ENCODE measurements at places on chromosomes 2 and 18.

GRCh38 chr2:184611361-184612085, 13.2 kb downstream of the ZNF804A start:
- DNase-seq: no peak

GRCh38 chr2:155842103-155842502, 490.4 kb downstream of the NR4A2 start:
- no peak for DNase-seq

GRCh38 chr2:168686452-168687191, 115.8 kb upstream of the NOSTRIN start:
- DNase-seq: no peak

GRCh38 chr2:219284501-219285372, 5.6 kb downstream of the DNAJB2 start:
- no peak for DNase-seq

GRCh38 chr2:84904717-84905174, 710 bp upstream of the TMSB10 start:
- DNase-seq: no peak

DNA sequence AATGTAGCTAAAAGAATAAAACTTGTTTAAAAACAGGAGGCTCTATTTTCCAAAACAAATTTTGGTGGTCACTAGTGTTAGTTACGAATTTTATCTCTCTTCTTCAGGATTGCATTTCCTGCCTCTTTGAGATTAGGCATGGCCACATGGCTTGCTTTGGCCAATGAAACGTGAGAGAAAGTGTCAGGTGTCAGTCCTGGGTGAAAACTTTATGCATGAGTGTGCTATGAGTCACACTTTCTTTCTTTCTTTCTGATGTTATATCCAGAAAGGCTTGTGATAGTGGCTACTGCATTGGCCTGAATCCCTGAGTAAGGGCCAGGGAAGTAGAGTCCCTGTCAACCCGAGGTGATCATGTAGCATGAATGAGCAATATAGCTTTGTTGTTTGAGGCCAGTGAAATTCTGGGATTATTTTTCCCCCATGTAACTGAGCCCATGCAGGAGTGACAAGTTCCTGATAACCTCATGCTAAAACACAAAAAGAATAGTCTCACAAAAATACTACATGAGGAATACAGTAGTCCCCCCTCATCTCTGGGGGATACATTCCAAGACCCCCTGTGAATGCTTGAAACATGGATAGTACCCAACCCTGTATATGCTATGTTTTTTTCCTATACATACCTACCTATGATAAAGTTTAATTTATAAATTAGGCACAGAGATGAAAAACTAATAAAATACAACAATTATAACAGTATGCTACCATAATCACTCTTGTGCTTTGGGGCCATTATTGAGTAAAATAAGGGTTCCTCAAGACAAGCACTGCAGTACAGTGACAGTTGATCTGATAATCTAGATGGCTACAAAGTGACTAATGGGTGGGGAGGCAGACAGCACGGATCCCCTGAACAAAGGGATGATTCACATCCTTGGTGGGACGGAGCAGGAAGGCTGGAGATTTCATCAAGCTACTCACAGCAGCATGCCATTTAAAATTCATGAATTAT, 109.5 kb downstream of the CDC42EP3 start:
- peak; percentile 33 for DNase-seq

DNA sequence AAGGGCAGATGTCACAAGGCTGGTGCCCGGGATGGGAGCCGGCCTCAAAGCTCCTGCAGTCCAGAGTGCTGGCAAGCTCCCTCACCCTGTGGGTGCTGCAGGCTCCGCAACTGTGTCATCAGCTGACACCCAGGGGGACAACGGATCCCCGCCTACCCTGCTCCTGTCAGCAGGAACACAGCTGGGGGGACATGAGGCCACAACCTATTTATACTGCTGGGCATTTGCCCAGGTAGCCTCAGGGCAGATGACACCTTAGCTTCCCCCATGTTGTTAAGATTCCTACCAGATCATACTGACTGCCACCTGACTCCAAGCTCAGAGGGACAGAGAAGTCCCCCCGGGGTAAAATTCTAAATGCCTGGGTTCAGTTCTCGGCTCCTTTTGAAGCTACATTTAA, 1.2 kb downstream of the ANKRD23 start:
- no peak for DNase-seq

- DNase-seq: no peak
These were observed 277.5 kb upstream of the ZSWIM2 start for GRCh38 chr2:187126247-187127005.

- DNase-seq: no peak
These were observed 37.1 kb downstream of the RAMP1 start for GRCh38 chr2:237896507-237896892.

DNA sequence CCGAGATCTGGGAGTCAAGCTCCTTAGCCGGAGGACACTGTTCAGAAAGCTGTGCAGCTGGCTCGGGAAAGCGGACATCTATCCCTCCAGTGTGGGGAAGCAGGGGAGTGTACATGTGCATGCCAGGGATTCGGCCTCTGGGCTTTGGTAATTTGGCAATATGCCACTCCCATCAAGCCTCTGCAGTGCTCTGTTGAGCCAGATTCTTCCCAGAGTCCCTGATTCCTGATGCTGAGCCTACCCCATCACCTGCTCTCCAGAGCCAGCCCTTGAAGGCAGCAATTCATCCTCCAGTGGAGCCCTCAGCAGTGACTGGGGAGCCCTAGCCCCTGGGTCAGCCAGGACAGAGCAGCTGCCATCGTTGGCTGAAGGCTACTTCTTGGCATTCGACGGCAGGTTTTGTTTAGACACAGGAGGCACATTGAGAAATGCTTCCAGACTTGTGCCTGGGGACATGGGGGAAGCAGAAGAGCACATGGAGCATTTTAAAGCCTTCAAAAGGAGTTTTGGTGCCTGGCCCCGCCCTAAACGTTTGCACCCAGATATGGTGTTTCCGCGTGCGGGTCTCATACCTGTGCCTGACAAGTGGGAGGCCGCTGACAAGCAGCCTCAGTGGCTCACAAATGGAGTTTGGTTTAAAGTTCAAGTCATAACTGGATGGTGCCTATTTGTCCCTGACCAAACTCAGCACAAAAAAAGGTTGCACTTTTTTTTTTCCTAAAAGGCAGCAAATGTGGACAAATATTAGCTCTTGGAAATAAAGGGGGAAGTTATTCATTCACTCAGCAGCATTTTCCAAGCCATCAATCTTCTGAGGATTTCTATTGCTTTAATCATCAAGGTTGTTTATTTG, 272.8 kb downstream of the CYRIA start:
- no peak for DNase-seq

DNA sequence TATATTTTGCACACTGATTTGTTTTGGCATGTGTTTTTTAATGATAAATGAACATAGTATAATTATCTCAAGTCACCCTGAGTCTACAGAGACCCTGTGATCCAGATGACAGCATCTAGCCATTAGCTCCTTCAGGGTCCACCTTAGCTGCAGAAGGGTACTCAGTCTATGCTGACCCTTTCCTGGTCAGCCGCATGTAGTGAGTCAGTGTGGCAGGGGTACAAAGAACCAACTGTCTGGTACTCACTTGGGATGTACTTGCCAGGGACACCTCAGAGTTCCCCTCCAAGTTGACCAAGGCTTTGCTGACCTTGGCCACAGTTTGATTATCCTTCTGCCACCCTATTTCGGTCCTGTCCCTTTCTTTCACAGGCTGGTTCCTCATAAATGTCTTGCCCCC, 369.5 kb downstream of the PLCL1 start:
- DNase-seq: no peak

- DNase-seq: no peak
These were observed 129.2 kb downstream of the BCL11A start for GRCh38 chr2:60424233-60424632.

DNA sequence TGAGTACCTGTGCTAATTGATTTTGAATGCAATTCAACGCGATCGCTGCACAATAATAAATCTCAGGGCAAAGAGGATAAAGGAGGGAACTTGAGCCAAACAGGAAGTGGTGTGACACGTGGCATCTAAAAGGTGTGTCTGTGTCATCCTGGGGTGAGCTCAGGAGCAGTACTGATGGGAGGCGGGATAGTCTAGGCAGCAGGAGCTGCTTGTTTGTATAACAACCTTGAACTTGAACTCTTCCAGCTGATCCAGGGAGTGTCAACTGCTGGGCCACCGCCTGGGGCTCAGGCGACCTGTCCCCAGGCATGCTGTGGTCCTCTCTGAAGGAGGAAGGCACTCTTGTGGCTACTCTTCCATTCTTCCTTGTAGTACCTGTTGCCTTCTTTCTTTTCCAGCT, 61.2 kb downstream of the BOD1L2 start:
- DNase-seq: no peak

GRCh38 chr2:41726364-41726763, 321.5 kb upstream of the PKDCC start:
- no peak for DNase-seq

GRCh38 chr2:126936219-126936723, 37.6 kb downstream of the TEX51 start:
- no peak for DNase-seq

GRCh38 chr2:10493634-10494281, 45.6 kb upstream of the ODC1 start:
- DNase-seq: peak; percentile 67

GRCh38 chr2:28895189-28895893, 874 bp downstream of the WDR43 start:
- peak; percentile 32 for DNase-seq

DNA sequence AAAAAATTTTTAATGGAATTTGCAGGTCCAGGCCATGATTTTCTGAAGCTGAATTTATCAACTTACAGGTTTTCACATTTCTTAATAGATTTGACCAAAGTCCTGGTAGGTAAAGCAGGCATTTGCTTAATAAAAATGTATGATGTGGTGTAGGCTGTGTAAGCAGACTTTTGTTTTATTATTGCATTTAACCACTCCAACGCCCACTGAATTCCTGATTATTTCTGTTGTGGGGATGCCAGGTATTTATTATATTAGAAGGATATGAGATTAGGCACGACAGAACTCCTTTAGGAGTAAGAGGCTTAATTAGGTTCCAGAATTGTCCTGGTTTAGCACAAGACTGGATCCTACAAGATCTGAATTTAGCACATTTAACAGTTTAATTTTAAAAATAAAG, 111.1 kb downstream of the ADCYAP1 start:
- DNase-seq: no peak

- no peak for DNase-seq
These were observed 102.4 kb downstream of the ASB1 start for GRCh38 chr2:238528953-238529781.

DNA sequence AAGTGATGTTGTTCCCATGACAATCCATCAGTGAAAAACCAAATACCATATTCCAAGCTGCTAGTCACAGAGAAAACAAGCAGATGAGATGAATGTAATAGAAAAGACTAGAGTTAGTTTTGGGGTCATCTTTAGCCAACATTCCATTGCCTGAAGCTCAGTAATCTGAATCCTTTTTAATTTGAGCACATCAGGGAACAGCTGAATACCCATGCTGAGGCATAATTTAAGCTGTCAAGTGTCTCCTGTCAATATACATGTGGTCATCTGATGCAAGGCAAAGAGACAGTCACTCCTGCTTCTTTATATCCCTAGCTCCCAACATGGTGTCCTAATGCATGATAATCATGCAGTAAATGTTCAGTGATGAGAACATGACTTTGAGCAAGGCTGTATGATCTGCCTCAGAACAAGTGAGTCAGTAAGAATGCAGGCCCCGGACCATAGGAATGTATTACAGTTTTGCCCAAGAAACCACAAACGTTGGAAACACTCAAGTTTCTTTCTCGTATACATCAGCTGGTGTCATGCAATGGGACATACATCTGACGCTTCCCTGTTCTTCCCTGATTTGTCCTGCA, 48.0 kb downstream of the CDK15 start:
- DNase-seq: no peak

GRCh38 chr2:239893236-239893515, 132.0 kb downstream of the NDUFA10 start:
- DNase-seq: no peak

DNA sequence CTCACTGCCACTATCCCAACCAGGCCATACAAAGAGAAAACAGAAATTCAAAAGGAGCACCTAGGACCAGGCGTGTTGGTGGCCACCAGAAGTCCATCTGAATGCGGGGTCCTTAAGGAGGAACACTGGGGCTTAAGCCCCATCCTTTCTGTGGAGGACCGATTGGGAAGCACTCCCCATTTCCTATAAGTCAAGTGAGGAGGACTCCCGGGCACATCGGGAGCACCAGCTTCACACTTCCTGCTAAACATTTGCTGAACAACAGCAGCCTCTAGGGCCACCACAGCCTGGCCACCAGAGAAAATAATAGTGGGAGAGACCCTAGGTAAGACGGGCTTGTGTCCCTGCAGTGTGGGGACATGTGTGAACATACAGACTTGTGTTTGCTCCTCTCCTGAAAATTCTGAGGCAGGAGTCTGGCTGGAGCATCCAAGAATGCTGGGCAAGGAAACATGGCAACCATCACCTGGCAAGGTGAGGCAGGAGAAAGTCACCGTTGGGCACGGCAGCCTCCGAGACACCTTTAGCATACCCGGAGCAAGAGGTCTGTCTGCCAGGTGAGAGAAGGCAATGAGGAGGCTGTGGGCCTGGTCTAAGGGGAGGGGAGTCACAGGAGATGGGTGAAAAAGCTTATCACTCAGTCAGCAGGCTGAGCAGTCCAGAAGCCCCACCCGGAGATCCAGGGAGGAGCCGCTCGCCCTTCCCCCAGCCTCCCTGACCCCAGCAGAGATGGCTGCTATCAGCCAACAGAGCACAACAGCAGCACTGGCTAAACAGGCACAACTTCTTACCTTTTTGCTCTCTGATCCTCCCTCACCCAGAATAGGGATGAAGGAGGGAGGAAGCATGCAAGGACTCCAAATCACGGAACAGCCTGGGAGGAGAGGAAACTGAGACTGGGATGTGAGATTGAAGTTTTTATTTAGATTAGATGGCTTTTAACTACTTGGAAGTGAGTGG, 282.3 kb downstream of the EIPR1 start:
- no peak for DNase-seq

DNA sequence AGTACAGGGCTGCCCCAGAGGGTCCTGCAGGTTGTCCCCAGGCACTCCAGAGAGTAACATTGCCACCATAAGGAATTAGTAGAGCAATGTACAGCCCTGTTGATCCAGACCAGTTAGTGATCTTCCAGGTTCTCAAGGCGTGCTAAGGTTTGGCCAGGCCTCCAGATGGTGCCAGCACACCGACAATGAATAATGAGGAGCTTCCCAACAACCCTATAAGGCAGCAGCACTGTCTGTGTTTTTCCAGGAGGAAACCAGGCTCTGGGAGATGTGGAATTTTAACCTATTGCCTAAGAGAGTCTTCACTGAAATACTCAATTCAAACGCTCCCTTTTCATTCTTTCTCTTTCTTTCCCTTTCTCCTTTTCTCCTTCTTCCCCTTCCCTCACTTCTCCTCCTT, 122.1 kb downstream of the MGAT5 start:
- DNase-seq: no peak

- DNase-seq: no peak
These were observed 34.9 kb downstream of the FEZ2 start for GRCh38 chr2:36562973-36563532.

Measured in stimulated activated CD4-positive, alpha-beta T cell treated with anti-CD3 and anti-CD28 coated beads, Interleukin-12 subunit alpha, Interleukin-12 subunit beta, amount 100 ng/mL, for 24 hours (primary cell).